Activated effector memory CD4-positive, alpha-beta T cell treated with anti-CD3 and anti-CD28 coated beads, Interleukin-2, amount 50 U/mL, for 16 hours (primary cell): ENCODE measurements at places on chromosomes 16 and 17.

- DNase-seq = no peak
Observed at GRCh38 chr17:21545064-21545463, 147.3 kb upstream of the KCNJ18 start.

- no peak for DNase-seq
Observed at GRCh38 chr16:19114359-19115147, 789 bp downstream of the ITPRIPL2 start.

DNA sequence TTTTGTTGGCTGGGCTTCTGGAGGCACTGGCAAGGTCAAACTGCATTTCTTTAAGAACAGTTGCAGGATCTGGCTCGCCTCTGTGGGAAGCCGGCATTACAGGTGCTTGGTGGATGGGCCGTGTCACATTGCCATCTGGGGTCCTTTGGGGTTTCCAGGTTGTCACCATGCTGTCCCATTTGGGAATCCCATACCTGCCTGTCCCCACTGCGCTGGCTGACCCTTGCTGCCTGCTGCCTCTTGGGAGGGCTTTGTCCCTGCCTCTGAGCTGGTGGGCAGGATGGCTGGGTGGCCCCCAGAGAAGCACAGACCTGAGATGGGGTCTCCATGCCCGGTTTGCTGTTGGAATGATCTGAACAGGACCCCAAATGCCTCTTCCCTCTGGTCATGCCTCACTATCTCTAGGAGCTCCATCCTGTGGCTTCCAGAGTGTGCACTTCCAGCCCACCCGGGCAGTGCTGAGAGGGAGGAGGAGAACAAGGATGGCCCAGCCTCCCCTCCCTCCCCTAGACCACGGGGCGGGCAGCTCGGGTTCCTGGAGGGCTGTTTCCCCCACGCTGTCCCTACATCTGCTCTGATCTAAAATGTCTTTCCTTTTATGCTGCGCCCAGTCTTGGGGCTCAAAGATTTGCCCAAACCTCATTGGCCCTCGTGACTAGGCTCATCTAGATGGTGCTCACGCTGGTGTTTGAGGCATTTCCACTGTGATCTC is 28.0 kb downstream of the OR1D5 start:
- peak; percentile 60 for DNase-seq

DNA sequence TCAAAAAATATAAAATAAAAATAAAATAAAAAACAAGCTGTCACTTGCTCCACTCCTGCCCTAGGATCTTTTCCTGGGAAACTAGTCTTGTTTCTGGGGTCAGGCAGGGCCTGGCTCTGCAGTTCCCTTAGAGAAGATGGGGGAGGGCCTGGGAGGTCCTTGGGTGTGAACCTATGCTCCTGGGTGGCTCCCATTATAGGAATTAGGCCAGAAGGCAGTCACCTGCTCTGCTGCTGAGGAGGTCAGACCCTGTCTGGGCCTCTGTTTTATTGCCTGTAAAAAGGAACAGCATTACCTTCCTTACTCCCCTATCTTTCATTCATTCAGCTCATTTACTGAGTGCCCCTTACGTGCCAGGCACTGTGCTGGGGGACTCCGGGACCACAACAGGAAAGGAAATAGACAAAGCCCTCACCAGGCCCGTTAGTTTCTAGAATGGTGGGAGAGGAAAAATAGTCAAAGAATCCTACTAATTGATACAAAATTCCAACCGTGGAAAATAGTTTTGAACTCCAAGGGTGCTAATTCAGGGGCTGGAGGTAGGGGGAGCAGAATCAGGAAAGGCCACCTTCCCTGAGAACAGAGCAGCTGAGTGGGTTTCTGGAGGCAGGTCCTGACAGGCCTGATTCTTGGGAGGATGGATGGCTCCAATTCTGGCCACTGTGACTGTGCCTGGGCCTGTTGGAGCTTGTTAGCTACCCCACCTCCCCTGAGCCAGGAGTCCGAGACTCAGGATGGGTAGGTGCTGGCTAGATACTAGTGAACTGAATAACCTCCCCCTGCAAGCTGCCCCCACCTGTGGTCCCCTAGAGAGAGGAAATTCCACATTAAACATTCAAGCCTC is 1.3 kb upstream of the SLC46A1 start:
- DNase-seq = no peak

DNA sequence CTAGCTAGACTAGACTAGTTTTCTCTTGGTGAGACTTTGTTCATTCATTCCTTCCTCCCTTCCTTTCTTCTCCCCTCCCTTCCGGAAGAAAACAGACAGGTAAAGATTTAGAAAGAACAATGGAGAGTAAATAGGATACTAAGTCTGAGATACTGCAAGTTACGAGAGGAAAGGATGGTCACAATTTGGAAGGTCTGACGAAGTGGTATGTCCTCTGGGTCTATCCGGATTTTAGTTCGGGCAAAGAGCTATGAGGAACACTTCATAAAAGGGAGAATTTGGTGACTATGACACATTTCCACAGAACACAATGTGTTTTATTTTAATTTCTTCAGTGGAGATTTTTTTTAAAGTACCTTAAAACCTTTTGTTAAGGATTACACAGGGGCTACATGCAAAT is 107.7 kb downstream of the BRIP1 start:
- no peak for DNase-seq

GRCh38 chr17:64130559-64131001 is 636 bp upstream of the ERN1 start:
- peak; percentile 87 for DNase-seq

DNA sequence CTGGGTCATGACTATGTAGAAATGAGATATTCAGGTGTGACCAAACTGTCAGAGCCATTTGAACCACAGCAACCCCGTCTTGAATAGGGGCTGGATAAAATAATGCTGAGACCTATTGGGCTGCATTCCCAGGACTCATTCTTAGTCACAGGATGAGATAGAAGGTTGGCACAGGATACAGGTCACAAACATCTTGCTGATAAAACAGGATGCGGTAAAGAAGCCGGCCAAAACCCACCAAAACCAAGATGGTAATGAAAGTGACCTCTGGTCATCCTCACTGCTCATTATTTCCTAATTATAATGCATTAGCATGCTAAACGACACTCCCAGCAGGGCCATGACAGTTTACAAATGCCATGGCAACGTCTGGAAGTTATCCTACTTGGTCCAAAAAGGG is 545.5 kb downstream of the TMEM114 start:
- DNase-seq = no peak

DNA sequence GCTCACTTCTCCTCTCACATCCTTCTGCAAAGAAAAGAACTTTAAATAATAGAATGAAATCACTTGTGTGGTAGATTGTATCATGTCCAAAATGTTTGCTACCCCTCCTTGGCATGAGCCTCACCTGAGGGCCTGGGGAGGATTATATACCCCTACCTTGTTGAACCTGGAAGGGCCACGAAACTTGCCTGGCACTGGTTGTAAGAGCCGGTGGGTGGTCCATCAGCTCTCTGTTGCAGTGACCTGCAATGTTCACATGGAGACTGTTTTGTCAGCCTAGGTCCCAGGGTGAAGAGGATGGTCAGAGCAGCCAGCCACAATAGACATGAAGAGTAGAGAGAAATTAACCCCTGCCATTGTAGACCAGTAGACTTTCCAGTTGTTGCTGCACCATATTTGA is 10.2 kb downstream of the RSAD1 start:
- no peak for DNase-seq

GRCh38 chr17:70040336-70040735 is 34.7 kb upstream of the KCNJ16 start:
- DNase-seq = no peak

DNA sequence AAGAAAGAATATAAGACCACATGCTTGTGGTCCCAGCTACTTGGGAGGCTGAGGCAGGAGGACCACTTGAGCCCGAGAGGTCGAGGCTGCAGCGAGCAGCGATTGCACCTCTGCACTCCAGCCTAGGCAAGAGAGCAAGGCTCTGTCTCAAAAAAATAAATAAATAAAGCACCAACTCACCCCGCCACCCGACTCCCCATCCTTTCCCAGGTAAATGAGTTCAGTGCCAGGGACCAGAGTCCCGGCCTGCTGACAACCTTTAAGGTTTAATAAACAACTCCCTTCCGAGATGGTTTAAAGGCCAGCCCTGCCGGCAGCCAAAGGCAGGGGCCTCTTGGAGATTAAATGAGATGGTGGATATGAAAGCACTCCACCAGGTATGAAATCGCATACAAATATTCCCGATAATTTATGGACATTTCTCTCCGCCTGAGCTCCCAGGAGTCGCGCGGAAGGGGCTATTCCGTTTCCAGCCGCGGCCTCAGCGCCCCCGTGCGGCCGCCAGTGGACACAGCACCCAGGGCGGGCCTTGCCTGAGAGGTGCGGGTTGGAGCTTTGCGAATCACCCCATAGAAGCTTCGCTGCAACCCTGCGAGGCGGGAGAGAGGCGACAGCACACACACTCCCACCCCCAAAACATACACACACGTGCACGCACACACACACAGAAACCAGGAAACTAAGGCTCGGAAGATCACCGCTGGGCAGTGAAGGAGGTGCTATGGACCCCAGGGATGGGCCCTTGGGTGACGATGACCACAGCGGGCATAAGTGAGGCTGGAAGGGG is 4.0 kb upstream of the RPL38 start:
- DNase-seq = peak; percentile 89

DNA sequence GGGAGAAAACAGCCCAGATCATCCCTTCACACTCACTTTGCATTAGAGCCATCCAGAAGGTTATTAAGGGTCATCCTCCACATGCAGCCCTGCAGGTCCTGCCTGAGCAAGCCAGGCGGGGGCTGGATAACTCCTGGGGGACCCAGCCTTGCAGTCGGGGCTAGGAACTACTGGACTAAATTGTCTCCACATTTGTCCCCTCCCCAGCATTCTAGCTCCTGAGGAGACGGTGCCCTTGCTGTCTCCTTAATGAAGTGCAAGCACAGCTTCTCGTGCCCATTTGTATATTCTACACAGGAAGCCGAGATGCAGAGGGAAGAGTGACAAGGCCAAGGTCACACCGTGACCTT is 185.2 kb downstream of the C16orf95 start:
- DNase-seq = no peak

DNA sequence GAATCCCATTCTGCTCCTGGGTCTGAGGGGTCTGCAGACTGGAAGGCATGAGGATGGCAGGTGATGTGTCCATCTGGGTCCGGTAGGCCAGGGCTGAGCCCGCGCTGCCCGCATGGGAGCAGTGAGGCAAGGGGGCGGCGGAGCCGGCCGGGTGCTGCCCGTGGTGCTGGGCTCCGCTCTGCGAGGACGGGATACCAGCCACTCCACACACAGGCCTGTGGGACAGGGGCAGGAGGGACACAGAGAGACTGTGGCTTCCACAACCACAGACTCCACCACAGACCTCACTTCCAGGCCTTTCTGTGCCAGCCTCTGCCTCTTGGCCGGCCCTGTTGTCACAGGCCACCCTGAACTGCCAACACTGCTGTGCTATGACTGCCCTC is 25.4 kb downstream of the MAP1LC3B start:
- DNase-seq = no peak

DNA sequence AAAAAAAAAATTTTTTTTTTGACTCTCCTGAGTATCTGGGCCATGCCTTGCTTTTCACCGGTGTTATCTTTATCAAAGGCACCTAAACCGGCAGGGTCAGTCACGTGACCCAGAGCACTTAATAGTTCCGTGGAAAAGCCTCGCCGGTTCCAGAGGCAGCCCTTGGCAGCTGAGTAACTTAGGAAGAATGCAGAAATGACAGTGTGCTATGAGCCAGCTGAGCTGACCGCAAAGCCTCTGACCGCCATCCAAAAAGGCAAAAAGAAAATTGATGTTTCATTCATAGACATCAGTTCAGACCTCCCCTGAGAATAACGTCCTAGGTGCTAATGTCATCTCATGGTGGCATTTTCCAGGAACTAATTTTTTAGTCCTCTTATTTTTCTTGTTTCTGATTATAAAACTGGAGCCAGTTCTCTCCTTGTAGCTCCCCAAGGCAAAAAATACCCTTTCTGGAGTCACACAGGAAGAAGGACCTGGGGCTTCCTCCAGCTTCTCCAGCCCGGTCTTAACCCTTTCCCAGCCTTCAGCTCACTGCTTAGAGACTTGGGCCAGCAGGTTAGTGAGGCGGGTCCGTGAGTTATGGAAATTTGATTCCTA is 122.6 kb downstream of the SOCS1 start:
- no peak for DNase-seq
